Lower lobe of right lung (tissue), 2 donors: ENCODE measurements at places on chromosomes 12 and 14.

DNA sequence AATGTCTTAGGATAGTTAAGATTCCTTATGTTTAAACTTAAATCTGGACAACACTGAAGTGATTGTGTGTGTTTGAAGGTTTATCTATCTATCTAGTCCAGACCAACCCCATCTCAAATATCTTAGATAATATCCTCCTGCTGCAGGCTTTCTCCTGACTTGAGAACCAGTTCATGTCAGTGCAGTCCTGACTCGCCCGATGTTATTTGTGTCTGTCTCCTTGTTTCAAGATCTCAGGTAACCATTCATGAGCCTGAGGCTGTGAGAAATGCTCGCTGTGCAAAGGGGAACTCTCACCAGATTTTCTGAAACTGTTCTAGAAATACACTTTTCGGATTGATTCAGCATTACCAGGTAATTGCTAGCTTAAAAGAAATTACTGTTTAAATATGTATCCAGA lies 356.2 kb downstream of the SNAPC1 start:
- DNase-seq = no peak

GRCh38 chr14:76699939-76700590 lies 61.2 kb upstream of the VASH1 start:
- DNase-seq = no peak

DNA sequence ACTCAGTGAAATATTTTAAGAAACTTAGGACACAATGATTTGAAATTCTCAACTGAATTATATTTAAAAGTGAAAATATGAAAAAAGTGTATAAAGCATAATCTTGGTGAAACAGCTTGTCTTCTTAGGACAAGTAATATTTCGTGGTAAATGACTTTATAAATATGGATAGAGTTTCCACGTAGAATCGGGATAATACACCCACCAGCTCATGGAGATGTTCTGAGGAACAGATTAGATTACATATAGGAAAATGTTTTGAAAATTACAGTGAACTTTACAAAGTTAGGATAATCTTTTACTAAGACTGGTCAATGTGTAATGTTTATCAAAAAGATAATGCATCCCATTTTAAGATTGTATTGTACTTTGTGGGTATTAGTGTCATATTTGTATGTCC lies 25.6 kb upstream of the MYF6 start:
- DNase-seq = no peak

- DNase-seq = no peak
These were observed 48.6 kb downstream of the RIMBP2 start for GRCh38 chr12:130667421-130667960.

DNA sequence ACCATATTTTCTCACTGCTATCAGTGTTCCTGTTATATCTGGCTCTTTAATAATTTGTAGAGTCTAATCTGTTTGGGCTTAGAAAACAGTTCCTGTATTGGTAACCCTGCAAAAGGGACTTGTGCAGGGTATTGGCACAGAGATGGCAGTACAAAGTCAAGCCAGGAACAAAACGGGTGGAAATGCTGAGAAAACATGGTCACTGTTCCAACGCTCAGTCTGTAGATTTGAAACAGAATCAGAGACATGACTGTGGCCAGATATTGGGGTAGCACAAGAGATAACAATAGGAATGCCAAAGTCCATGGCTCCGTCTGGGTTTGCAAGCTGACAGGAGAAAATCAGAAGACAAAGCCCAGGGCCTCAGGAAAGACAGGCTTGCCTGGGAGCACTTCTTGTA lies 290.7 kb upstream of the PDE3A start:
- no peak for DNase-seq

GRCh38 chr12:4293299-4293965 lies 19.9 kb downstream of the CCND2 start:
- no peak for DNase-seq

- no peak for DNase-seq
These were observed 106.4 kb downstream of the HECTD4 start for GRCh38 chr12:112275836-112276235.

- no peak for DNase-seq
These were observed 7.6 kb downstream of the ABCC9 start for GRCh38 chr12:21933656-21934055.

DNA sequence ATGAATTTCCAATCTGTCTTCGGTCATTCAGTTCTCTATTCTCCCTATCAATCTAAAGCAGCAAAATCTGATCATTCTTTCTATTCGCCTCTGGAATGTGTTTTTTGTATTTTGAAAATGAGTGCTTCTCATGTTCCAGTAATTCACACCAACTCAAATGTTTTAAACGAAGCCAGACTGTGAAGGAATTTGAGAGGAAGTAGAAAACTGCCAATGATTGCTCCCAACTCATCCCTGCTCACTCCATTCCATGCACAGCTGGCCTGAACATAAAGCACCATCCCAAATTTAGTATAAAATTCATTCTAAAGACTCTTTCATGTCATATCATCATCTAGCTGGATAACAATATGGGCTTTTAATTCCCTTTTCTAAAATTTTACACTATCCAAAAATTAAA lies 123.8 kb downstream of the DUSP6 start:
- no peak for DNase-seq

DNA sequence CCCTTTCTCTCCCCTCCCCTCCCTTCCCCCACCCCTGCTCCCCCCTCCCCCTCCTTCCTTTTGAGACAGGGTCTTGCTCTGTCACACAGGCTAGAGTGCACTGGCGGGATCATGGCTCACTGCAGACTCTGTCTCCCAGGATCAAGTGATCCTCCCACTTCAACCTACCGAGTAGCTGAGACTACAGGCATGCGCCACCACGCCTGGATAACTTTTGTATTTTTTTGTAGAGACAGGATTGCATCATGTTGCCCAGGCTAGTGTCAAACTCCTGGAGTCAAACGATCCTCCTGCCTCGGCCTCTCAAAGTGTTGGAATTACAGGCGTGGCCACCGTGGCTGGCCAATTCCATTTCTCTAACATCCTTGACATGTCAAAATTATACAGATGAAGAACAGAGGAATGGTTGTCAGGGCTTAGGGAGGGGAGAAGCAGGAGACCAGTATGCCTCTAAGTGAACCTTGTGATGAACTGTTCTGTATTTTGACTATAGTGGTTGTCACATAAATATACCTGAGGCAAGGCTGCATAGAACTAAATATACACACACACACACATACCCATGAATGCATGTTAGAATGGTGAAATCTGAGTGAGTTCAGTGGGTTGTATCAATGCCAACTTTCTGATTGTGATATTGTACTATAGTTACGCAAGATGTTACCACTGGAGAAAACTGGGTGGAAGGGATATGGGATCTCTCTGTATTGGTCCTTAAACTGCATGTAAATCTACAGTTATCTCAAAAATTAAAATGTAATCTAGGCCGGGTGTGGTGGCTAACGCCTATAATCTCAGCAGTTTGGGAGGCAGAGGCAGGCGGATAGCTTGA lies 3.6 kb upstream of the CFAP73 start:
- DNase-seq = no peak

DNA sequence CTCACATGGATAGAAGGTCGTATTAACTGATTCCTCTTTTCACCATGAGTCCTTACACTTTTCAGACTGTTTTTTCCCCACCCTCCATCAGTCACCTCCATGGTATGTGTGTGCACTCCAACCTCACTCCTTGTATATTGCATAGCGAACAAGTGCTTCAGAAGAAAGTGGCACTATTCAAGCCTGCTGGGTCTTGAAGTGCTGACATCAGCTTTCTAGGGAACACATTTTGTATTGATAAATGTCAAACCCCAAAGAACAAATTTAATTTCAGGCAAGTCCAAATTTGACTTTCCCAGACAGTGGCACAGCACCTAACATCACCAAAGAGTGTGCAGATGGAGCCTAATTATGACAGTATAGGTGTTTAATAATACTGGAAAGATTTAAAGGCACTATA lies 617.4 kb upstream of the STXBP6 start:
- DNase-seq = no peak

- DNase-seq = no peak
These were observed 18.5 kb downstream of the CHST11 start for GRCh38 chr12:104475271-104475670.

DNA sequence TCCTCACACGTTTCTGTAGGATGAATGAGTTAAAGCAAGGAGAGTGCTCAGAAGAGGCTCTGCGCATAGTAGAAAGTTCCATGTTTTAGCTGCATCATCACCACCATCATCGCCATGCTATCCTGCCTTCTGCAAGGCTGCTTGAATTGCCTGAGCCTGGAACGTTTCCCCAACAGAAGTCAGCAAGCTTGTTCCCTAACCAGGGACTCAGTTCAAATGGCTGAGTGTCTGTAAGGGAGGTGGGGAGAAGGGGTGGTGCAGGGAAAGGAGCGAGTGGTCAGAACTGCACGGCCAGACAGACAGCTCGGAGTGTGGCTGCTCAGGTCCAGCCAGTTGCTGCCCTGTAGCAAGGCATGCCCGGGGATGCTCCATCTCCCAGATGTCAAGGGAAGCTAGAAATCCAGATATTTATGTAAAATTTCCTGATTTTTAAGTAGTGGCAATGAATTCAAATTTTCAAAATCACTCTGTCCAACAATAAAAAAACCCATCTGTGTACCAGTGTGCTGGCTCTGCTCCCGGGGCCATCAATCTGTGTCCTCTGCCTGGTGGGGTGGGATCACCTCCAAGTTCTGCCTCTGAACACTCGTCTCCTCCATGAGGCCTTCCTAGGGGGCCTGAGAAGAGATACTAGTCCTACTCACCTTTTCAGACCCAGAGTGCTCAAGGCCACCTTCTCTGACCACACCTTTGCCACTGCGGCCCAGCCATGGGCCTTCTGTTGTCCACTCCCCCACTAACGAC lies 162.7 kb downstream of the FOXN3 start:
- no peak for DNase-seq

DNA sequence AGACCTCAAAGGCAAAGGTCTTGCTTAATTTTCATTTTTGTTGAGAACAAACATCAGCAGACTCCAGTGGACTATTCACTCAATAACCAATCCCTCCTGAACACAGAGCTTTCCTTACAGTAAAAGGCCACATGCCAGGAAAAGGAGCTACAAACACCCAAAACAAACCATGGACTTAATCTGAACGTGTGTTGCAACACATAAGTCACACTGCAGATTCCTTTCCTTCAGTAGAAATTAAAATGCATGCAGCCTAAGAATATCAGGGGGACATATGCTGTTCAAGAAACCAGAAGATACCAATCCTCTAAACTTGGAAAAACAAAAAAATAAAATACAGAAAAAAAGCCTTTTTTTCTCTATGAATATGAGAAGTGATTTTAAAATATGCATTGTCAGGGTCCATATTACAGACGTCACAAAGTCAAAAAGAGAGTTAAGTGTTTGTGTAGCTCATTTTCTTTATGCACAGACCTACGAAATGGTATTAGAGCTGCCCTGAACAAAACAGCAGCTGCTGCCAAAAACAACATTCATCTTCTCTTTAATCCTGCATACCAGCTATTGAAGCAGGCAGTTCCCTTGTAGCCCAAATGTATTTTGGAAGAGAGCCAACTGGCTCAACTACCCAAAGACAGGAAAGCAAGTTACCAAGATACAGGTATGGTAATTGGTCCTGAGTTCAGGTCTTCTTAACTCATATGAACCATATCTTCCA lies 26.2 kb downstream of the KITLG start:
- no peak for DNase-seq

GRCh38 chr12:27785882-27786570 lies 6.0 kb upstream of the MANSC4 start:
- DNase-seq = no peak
